Caudate nucleus (tissue), 63 donors: ENCODE measurements at places on chromosomes 11 and 22.

- DNase-seq: no peak
Observed at GRCh38 chr11:7871056-7871455, 60.0 kb downstream of the OR10A6 start.

DNA sequence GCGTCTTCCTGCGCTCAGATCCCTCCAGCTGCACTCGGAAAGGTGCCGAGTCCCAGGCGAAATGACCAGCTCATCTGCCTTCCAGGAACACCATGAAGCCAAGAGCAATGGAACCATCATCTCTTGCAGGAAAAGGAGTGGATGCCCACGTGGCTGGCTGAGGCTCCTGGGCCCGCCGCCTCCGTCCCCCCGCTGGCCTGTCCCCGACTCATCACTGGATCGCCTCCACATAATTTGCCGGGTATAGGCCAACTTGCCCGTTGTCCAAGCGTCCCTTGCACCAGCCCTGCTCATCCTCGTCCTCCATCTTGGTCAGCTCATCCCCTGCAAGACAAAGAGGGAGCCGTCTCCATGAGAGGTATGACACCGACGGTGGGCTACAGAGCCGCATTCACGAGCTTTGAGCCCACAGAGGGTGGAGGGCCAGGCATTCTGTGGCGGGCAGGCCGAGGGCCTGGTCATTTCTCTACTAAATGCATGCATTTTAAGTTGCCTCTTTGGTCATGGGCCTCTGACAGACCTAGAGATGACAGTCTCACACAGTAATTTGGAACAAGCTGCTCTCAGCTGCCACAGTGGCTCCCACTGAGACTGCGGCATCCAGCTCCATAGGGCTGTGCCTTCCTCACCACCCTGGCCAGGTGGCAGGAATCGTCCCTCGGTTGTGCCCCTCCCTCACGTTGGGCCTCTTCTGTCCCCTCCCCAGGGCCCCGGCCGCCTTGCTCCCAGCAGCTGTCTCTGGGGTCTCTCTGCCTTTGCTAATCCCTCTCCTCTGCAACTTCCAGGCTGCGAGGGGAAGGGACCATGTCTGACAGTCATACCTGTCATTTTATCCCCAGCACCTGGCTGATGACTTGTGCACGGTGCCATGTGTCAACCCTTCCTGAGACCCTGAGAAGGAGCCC, 14.3 kb upstream of the ARFGAP3 start:
- no peak for DNase-seq

DNA sequence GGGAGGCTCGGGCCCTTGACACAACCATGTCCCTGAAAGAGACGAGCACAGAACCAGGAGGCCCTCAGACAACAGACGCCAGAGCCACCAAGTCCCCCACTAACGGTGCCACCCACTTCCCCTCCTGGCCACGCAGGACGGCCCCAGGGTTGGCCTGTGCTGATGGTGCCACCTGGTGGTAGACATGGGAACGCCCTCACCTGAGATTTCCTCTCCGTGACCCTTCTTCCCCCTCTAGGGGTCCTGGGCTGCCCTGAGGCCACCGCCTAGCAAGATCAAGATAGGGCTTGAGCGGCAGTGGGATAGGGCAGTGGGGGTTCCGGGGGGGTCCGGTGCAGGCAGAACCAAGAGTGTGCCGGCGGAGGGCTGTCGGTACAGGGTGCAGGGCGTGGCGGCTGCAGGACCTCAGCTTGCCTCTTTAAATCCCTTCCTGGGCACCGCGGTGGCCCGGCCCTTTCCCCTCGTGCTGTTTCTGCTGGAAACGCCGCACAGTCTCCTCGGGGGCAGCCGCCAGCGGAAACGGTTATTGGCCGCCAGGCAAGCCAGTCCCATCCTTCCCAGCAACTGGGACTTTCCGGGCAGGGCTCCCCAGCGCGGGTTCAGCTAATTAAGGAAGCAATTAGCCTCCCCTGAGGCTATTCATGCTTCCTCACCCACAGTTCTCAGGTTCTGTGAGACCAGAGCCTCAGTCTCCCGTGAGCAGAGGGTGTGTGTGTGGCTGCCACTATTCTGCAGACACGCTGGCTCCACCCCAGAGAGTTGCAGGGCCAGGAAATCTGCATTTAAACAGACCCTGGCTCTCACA, 5.5 kb upstream of the NFAM1 start:
- DNase-seq: peak; percentile 39

GRCh38 chr11:104792861-104793260, 105.4 kb downstream of the CASP12 start:
- DNase-seq: no peak

GRCh38 chr22:32494971-32495370, 20.4 kb downstream of the FBXO7 start:
- DNase-seq: no peak

GRCh38 chr22:46083383-46084350, 66.7 kb upstream of the PPARA start:
- no peak for DNase-seq

GRCh38 chr11:132475026-132475425, 1057.3 kb downstream of the OPCML start:
- DNase-seq: no peak

GRCh38 chr11:62487738-62488551, 58.7 kb downstream of the AHNAK start:
- DNase-seq: no peak

GRCh38 chr11:132744771-132745170, 787.5 kb downstream of the OPCML start:
- no peak for DNase-seq

- DNase-seq: no peak
Observed at GRCh38 chr11:118151431-118151830, 1.2 kb downstream of the SCN4B start.

GRCh38 chr11:2182692-2183474, 11.3 kb upstream of the TH start:
- DNase-seq: no peak

- no peak for DNase-seq
Observed at GRCh38 chr11:36273110-36273509, 16.1 kb downstream of the COMMD9 start.

DNA sequence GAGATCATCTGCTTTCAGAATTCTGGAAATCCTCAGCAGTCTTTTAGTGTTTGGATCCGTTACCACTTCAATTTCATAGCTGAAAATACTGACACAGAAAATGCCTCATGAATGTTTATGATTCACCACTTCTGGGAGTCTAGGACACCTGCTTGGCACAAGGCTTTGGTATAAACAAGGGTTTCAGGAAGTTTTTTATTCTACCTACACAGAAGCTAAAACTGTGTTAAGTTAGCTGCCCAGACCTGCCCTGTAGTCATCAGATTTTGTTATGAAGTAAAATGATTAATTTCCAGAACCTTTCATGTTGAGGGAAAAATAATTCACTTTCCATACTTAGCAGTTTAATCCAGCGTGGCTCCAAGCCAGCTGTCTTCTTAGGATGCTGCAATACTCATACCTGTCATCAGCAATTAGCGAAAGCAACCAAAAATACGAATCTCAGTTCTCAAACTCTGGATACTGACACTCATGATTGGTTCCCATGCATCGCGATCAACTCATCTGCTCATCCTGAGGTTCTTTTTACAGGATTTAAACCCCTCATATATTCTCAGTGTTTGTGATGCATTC, 458.5 kb upstream of the CCDC90B start:
- no peak for DNase-seq
